NCI-H1436 treated with DMSO at 0.1 percent for 48 hours (cell line): ENCODE measurements at places on chromosomes 5 and 9.

DNA sequence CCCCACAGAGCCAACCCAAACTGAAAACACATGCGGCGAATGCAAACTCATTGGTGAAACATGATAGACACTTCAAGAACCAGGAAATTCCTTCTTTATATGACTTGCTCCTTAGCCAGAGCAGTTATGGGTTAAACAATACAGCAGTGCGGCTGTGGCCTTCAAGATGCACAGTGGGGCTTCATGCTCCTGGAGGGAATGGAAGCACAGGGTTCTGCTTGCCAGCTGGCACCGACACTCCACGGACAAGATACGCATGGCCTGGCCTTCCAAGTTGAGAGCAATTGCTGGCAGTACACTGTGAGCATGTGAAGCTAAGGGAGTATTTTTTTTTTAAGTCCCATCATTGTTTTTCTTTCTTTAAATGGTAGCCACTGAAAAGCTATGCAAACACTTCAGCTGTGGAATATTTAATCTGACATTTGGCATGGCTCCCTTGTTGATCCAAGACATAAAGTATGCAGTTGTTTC is 451.6 kb upstream of the CD180 start:
- no peak for DNase-seq

- no peak for DNase-seq
Observed at GRCh38 chr5:117425163-117425562, 850.5 kb upstream of the SEMA6A start.

- DNase-seq = peak; percentile 96
Observed at GRCh38 chr5:72692231-72692637, 124.2 kb upstream of the TNPO1 start.

GRCh38 chr9:21160178-21160577 is 6.3 kb downstream of the IFNA21 start:
- no peak for DNase-seq

DNA sequence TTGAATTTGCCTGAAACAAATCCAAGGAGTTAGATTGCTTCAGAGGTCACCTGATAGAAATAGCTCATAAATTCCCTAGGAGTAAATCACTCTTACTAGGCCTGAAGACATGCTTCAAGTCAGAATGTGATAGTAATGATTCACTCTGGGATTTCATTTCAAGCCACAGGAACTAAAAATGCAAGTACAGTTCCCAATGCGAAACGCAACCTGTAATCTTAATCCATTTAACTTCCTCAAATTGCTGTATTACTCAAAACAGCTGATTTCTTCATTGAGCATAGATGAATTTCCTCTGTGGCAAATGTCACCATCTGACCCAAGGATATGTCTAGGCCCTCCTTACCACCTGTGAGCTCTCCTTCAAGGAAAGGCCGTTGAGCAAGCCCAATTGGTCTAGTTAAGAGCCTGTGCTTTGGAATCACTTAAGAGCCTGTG is 32.1 kb upstream of the IL6ST start:
- DNase-seq = no peak

DNA sequence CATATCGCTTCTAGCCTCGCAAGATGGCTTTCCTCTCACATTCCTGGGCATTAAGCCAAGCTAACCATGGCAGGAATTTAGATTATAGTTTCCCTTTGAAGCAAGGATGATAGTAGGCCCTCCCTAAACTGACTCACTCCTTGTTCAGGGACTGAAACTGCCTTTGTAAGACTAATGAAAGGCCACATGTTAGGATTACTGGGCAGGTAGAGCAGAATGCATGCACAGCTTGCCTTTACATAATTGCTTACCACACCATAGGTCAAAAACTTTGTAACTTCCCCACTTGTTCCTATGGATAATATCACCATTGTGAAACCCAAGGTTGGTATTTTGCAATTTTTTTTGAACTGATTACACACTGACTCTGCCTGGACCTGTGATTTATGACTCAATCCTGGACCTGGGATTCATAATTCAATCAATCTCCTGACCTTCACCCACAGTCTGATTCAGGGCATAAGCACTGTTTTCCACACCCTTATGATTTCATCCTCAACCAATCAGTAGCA is 41.0 kb upstream of the PRDM9 start:
- no peak for DNase-seq

DNA sequence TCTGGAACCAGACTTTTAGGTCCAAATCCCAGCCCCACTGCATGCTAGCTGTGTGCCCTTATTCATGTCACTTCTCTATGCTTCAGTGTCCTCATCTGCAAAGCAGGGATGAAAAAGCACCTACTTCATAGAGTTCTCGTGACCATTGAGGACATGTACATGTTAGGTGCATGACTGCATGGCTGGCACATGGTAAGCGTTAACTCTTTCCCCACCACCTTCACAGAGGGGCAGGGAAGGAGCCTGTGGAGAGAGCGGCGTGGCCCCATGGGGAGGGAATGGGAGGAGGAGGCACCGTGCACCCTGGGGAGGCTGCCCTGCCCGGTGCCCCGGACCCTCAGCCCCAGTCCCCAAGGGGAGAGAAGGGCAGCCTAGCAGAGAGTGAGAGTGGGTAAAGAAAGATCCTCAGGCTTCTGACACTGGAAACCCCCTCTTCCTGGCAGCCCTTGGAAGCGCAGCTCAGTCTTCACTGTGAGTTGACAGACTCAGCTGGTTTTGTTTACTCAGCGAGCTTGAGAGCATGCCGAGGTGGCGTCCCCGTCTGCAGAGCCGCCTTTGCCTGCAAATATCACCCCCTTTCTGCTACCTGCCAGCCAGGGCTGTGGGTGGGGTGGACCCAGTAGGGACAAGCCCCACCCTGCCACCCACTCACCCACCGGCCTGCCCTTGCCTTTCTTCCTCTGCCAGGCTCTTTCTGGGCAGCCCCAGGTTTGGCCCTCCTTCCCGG is 10.6 kb upstream of the ANGPTL2 start:
- DNase-seq = no peak

GRCh38 chr9:88991066-88992034 is at the start of gene S1PR3:
S1PR3 (plus strand) TSS chr9:88991468; CDS start chr9:89001201, 9,733 bp downstream.
- DNase-seq = no peak

GRCh38 chr5:73312872-73313510 is 135.6 kb downstream of the FOXD1 start:
- DNase-seq = no peak

DNA sequence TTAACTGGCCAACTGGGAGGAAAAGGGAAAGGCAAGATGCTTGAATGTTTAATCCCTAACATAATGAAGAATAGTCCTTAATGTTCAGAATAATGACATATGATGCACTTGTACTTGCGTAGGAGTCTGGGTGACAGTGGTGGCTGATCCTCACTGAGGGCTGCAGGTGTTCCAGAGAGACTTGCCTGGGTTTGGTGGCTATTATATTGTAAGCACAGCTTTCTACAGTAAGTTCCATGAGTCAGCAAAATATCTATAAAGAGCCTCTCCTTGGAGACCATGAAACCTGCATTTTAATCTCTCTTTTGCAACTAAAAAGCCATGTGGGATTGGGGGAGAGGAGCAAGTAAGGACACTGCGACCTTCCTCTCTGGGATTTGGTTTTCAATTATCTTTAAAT is 1.9 kb upstream of the NPR2 start:
- DNase-seq = no peak

DNA sequence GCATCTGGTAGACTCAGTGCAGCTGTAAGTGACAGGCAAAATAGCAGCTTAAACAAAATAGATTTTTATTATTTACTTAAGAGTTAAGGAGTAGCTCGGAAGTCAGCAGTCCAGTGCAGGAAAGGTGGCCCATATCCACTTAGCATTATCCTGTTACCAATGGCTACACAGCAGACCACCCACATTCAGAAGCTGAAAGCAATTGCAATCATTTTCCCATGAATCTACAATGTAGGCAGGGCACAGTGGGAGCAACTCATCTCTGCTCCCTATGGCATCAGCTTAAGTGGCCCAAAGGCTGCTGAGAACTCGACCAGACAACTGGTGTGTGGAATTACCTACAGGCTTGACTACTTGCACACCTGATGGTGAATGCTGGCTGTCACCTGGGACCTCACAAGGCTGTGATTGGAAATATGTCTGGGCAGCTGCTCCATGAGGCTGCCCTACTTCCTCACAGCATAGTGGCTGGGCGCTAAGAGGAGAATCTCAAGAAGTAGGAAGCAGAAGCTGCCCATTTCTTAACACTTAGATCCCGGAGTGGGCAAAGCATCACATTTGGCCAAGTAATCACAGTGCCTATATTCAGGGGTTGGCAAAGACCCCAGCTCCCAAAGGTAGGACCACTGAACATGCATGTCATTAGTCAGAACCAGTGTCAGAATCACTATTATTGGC is 56.4 kb downstream of the SNX18 start:
- no peak for DNase-seq

DNA sequence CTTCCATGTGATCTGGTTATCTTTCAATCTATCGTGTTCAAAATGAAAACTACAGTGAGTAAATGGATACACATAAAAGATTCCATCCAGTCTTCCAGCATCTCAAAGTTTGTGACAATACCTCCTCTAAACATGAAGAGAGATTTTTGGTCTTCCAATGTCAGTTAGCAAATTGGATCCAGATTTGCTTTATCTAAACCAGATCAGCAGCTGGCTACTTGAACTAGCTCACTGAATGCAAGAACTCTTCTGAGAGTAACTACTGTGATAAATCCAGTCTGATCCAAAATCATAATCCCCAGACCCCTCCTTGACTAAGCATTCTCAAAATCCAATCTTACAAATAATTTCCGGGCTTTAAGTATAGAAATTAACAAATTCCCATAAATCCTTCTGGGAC is 2177.9 kb upstream of the C9orf72 start:
- DNase-seq = no peak

DNA sequence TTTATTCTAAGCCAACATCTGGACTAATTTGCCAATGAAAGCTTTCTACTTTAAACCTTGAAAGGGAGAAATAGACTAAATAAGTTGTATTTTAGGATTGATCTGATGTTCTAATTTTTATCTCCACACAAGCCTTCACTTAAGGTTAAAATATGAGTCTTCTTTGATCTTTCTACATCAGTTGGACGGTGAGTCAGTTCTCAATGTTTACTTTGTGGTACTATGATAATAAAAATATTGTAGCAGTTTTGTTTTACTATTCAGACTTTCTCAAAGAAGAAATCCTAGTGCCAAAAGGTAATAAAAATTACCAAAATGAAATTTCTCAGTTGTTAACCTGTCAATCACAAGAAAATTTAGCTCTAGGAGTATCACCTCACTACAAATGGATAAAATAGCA is 203.5 kb upstream of the RGMB start:
- DNase-seq = no peak

DNA sequence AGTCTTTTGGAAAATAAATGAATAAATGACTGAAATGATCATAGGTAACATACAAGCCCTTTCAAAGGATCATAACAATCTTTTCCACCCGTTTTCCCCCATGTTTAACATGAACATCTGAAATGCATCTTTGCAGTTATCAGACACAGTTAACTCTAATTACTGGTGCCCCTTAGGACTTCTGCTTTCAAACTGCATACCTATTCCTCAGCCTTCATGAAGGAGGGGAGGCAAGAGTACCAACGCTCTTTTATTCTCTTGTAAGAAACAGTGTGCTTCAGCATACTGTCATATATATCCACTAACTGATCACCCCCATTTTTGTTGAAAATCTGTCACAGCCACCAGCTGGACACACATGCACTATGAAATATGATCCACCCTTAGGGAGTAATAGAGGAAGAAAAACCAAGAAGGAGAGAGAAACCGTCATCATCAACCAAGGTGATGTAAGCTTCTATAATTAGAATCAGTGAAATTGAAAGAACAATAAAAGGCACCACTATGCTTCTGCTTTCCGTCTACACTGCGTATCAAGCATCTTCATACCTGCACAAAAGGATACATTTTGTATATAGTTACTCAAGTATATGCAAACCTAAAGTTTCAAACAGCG is 98.7 kb downstream of the RAPGEF6 start:
- DNase-seq = peak; percentile 24

DNA sequence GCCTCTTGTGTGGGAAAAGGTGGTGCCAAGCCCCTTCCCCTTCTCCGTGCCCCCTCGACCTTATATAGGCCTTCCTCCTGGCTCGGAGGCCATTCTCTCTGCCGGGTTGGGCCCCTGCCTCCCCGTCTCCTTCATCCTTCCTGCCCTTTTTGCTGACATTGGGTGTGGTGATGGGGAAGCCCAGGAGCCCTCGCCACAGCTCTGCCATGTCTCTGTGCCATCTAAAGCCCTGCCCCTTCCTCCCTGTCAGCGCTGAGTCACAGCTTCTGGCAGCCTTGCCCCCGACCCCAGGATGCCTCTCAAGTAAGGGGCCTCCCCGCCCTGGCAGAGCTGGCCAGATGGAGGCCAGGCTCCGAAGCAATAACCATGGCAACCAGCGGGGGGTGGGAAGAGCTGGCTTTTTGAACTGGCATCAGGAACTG is 30.4 kb downstream of the JADE2 start:
- DNase-seq = no peak

DNA sequence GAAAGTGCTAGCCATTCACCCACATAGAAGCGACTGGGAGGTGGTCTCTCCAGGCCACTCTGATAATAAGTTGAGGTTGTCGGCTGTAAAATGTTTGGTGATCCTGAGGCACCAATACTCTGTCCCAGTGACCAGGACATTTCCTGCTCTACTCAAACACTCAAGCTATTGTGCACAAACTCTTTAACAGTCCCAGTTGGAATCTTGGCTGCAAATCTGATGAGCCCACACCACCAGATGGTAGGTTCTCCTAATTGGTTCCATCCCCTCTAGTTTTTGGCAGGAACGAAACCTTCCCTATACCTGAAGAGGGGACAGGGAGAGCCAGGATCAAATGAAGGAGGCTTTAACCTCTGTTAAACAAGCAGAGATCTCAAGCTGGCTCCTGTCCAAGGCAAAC is 14.3 kb downstream of the GRIA1 start:
- no peak for DNase-seq

DNA sequence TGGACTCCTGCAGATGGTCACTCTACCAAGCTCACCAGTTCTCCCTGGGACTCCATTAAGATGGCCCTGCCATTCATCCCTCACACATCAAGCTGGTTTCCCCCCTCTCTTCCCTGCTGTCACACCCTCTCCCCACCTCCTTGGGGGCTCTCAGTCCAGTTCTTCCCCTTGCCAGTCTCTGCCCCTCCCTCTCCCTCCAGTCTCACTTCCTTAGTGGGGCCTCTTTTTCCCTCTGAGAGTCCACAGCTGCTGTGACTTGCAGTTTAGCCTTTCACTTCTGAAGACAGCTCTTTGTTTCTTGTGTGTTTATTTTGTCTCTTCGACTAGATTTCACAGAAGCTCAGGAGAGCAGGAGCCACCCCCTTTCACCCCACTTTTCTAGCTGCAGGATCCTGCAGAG is 10.5 kb downstream of the DOCK2 start:
- no peak for DNase-seq

GRCh38 chr5:145619806-145620310 is 215.3 kb downstream of the PRELID2 start:
- DNase-seq = no peak

GRCh38 chr9:69526699-69527098 is 145.5 kb downstream of the APBA1 start:
- no peak for DNase-seq

- DNase-seq = no peak
Observed at GRCh38 chr5:66339896-66340295, 195.8 kb downstream of the SREK1 start.

GRCh38 chr5:125476901-125477585 is 730.6 kb upstream of the ZNF608 start:
- DNase-seq = no peak
